ENCODE measurements at places on chromosomes 7 and 10.

DNA sequence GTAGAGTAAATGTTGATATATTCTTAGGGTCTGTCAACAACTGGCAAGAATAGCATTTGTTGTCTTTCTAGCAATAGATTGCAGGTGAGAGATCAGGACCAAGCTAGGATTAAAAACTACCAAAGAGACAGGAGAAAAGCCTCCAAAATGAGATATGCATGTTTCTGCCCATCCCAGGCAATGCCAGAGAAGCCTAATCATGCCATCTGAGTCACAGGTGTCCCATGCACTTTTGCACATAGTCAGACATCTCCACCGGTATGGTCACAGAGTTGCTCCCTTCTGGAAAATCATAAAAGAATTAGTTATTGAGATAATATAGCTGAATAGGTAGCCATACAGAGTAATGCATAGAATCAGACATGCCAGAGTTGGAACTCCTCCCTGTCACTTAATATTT, 50.6 kb downstream of the PDK4 start:
- DNase-seq = no peak

GRCh38 chr10:103668351-103669242, 175.1 kb downstream of the NEURL1 start:
- DNase-seq = no peak

DNA sequence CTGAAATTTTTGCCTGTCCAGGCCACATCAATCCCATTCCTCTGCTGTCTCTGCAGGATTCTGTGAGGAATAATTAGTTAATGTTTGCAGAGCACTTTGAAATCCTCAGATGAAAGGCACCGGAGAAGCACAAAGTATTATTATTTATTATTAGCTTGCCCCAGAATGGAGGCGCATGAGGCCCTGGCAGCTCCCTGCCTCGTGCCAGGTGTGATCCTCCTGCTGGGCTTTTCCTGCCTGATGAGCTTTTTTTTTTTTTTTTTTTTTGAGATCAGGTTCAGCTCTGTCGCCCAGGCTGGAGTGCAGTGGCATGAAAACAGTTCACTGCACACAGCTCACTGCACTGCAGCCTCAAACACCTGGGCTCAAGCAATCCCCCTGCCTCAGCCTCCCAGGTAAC, 65.2 kb downstream of the TCF7L2 start:
- no peak for DNase-seq

GRCh38 chr7:52779004-52779403, 256.4 kb upstream of the POM121L12 start:
- DNase-seq = no peak

DNA sequence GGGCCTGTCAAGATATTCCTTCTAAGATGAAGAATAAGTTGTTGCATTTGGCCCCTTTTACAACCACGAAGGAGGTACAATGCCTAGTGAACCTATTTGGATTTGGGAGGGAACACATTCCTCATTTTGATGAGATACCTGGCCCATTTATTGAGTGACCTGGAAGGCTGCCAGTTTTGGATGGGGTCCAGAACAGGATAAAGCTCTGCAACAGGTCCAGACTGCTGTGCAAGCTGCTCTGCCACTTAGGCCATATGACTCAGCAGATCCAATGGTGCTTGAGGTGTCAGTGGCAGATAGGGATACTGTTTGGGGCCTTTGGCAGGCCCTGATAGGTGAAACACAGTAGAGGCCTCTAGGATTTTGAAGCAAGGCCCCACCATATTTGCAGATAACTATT, 704.6 kb downstream of the CCSER2 start:
- no peak for DNase-seq

DNA sequence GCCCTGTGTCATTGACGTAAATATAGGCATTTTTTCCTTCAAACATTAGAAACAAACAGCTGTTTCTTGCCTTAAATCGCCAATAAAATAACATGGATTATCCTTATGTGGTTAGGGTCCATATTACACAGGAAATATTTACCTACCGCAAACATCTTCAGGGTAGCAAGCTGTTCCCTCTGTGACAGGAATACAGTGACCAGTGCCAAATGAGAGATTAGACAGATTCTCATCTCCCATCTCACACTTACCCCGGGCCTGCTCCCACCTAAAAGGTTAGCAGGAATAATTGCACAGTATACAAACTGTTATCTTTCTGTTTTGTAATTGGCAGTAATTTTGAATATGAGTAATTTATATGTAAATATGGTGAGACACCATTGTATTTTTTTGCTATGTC, 16.5 kb downstream of the MKI67 start:
- DNase-seq = no peak

DNA sequence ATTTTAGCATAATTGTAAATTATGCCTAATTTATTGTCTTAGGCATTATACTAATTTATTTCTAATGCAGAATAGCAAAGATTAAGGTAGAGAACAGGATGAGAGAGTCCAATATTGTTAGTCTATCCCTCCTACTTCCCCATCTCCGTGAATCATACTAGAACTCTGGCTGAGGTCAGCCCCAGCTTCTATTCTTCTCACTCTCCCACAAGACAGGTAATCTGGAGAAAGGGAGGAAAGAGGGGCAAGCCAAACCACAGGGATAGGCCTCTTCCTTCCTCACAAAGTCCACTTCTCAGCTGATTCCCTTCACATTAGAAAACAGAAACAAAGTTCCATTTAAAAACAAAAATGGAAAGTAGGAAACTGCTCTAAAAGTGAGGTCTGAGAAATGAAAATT, 117.5 kb upstream of the LAMB4 start:
- no peak for DNase-seq

DNA sequence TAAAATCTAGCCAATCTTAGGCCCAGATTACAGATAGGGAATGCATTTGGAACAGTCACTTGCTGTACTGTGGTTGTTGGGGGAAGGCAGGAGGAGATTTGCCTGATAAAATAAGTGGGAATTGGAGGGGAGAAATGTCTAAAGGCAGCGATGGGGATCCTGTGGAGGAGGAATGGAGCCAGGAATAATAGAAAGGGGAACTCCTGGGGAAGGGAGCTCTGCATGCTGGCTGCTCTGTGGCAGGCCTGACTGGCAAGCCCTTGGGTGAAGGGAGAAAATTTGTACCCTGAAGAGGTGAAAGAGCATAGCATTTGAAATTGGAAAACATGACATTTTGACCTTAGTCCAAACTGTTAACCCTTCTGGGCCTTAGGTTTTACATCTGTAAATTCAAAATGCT, 13.7 kb downstream of the MMP21 start:
- no peak for DNase-seq

GRCh38 chr7:80868566-80868965, 50.3 kb downstream of the SEMA3C start:
- DNase-seq = no peak

GRCh38 chr7:129858490-129858889, 94.3 kb downstream of the UBE2H start:
- DNase-seq = no peak

- DNase-seq = no peak
Measured at GRCh38 chr10:132369636-132370185, 27.3 kb upstream of the PWWP2B start.

GRCh38 chr7:101598986-101599771, 29.9 kb downstream of the MYL10 start:
- DNase-seq = no peak

GRCh38 chr10:78760463-78761310, 308.1 kb upstream of the ZMIZ1 start:
- no peak for DNase-seq

GRCh38 chr7:42283553-42283952, 46.5 kb upstream of the GLI3 start:
- no peak for DNase-seq

GRCh38 chr7:141617280-141617679, 66.1 kb downstream of the AGK start:
- no peak for DNase-seq

- DNase-seq = no peak
Measured at GRCh38 chr10:34151481-34151880, 663.6 kb downstream of the PARD3 start.

- no peak for DNase-seq
Measured at GRCh38 chr7:1557006-1557405, 1.0 kb upstream of the TMEM184A start.

DNA sequence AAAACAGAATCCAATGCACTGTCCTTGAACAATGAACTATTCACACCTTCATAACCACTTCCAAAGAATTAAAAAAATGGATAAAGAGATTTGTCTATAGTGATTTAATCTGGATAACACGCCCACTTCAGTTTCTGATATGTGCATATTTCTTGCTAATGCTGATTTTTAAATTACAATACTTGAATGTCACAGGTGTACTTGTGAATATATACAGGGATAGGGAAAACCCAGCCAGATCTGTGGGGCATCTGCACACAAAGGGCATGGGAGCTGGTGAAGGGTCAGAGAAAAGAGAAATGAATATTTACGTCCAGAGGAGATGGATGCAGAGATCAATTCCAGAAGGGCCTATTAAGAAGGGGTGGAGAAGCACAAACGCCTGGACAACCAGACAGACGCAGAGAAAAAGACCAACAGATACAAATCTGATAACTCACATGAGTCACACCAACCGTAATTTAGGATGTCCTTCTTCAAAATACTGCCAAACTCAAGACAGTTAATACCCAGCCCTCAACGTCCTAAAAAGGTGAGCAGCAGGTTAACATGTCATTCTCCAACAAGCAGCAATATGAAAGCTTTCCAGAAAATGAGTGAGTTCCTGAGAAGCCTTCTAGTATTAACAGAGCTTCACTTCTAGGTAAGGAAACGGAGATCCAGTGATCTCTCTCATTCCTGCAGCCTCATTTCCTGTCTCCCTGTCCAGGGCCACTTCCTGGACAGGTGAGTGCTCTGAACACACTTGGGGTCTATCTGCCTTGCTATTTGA, 41.9 kb downstream of the PIP4K2A start:
- no peak for DNase-seq

DNA sequence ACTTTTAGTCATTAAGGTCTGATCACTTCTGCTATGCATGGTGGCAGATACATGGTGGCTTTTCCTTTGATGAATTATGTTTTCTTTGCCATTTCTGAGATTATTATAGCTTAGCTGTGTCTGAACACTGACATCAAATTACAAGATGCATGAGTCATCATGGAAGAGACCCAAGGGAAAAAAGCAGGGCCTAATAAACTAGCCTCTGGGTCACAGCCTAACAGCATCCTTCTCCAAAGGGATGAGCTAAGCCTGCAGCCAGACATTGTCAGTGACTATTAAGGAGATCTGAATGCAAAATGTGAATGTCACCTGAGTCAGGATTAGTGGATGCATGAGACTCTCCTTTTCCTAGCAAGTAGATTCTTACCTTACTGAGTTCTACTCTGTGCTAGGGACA, 19.1 kb upstream of the OGDHL start:
- DNase-seq = no peak

GRCh38 chr7:50265968-50266634, 38.4 kb upstream of the IKZF1 start:
- no peak for DNase-seq

DNA sequence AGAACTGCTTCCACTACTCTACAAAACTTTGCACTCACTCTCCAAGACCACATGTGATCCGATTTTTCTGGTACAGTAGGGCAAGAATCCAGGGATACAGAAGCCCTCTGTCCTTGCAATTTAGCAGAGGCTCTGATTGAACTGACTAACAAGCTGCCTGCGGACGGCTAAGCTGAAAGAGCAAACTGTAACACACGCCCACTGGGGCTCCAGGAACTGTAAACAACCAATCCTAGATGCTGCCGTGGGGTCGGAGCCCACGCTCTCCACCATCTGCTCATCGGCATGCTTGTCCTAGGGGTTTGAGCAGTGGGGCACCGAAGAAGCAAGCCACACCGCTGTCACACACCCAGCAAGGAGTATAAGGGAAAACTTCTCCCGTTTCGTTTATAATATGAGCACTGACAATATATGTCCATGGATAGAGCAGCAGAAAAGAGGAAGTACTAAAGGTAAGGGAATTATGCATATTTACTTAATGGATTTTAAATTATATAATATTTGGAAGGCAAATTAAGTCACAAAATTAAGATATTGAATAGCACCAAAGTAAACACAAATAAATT, 634.4 kb upstream of the POT1 start:
- DNase-seq = no peak

GRCh38 chr7:69739931-69740431, 141.7 kb downstream of the AUTS2 start:
- DNase-seq = no peak

GRCh38 chr10:62738916-62739315, 65.6 kb upstream of the ADO start:
- no peak for DNase-seq

GRCh38 chr7:153829525-153829924, 222.7 kb upstream of the DPP6 start:
- DNase-seq = no peak

- no peak for DNase-seq
Measured at GRCh38 chr10:72557362-72557761, 68.5 kb downstream of the MICU1 start.

GRCh38 chr10:13769946-13770345, 183.2 kb downstream of the PRPF18 start:
- DNase-seq = no peak

- DNase-seq = no peak
Measured at GRCh38 chr10:71159892-71160291, 52.5 kb upstream of the UNC5B start.

GRCh38 chr10:73597346-73597745, 6.2 kb upstream of the USP54 start:
- DNase-seq = no peak

GRCh38 chr7:83985821-83986220, 208.8 kb downstream of the SEMA3A start:
- DNase-seq = no peak

GRCh38 chr10:110962443-110962842, 43.0 kb downstream of the SHOC2 start:
- no peak for DNase-seq

- no peak for DNase-seq
Measured at GRCh38 chr10:116836902-116837523, 12.3 kb upstream of the ENO4 start.

- DNase-seq = no peak
Measured at GRCh38 chr10:119776536-119776935, 50.7 kb downstream of the INPP5F start.

DNA sequence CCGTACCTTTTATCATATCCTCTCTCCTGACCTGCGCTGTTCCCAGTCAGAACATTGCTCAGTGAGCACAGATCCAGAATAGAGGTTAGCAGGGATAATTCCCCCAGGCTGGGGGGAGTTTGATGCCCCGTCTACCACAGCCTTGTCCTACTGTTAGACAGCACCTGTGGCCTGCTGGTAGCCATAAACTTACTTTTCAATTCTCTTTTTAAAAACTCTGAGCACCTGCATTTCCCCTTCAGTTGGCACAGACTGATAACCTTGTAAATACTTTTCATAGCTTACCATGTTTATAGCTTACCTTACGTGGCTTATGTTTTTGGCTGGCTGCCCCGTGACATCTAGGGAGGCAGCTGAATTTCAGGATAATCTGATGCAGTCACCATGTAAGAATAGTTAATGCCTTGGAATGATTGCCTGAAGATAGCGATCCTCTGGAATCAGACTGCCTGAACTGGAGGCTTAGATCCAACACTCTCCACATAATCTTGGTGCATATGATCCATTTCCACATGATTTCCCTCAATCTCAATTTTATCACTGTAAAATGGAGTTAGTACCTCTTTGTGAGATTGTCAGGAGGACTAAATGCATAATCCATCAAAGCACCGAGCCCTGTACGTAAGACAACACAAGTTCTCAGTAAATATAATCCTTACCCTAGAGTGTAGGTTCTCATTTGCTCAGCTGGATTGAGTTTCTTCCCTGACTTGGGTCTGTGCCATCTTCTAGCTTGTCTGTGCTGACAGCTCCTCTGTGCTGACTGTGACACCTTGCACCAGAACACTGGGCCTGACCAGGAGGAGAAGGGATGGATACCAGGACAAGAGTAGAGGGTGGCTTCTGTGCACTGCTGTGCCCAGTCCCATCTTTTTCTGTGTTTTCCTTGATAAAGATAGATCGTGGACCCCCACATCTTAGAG, 111.7 kb upstream of the GJD4 start:
- DNase-seq = no peak

Measured in NCI-H1930 (cell line).